Aorta (tissue), 5 donors: ENCODE measurements at places on chromosomes 6 and 20.

DNA sequence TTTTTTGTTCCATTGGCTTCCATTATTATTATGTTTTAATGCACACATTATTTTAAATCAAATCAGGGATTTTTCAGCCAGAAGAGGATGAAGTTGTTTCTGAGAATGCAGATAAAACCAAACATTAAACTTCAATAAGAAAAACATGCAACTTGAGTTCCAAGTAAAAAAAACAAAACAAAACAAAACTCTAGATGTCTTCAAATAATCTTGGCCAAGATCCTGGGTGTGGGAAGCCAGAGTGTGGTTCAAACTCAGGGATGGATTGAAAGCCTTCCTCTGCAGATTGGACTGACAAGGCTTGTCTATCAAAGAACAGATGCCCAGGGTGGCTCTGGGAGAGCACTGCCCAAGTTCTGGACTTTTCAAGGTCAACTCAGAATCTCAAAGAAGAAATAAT lies 134.1 kb downstream of the LCA5 start:
- no peak for DNase-seq

DNA sequence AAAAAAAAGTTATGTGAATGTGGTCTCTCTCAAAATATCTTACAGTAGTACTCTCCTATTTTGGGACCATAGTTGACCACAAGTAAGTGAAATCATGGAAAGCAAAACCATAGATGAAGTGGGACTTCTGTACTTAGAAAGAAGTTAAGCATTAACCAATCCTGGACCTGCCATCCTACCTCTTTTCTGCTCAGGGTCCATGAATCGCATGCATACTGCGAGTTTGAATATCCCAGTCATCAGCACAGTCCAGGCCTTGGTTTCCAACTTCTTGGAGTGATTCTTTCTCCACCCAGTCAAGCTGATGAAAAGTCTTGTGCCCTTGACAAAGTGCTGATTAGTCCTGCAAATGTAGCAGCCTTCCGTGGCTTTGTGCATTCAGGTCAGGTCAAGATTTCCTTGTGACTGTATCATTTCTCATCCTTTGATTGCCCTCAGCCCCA lies 46.0 kb downstream of the RNF217 start:
- no peak for DNase-seq

DNA sequence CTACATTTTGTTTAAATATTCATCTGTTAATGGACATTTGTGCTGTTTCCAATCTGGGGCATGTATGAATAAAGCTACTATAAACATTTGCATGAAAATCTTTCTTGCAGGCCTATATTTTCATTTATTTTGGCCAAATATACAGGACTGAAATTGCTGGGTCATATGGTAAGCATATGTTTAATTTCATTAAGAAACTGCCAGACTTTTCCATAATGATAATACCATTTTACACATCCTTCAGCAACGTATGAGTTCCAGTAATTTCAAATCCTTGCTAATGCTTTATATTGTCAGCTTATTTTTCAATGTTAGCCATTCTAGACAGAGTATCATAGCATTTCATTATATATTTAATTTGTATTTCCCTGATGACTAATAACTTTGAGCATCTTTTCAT lies 51.0 kb downstream of the GPR6 start:
- no peak for DNase-seq

- no peak for DNase-seq
Measured at GRCh38 chr20:10550204-10551118, 115.4 kb downstream of the SLX4IP start.

- DNase-seq, result no peak
Measured at GRCh38 chr6:54282186-54282585, 26.1 kb upstream of the TINAG start.

GRCh38 chr6:125197795-125198269 lies 44.3 kb downstream of the TPD52L1 start:
- peak; percentile 84 for DNase-seq

DNA sequence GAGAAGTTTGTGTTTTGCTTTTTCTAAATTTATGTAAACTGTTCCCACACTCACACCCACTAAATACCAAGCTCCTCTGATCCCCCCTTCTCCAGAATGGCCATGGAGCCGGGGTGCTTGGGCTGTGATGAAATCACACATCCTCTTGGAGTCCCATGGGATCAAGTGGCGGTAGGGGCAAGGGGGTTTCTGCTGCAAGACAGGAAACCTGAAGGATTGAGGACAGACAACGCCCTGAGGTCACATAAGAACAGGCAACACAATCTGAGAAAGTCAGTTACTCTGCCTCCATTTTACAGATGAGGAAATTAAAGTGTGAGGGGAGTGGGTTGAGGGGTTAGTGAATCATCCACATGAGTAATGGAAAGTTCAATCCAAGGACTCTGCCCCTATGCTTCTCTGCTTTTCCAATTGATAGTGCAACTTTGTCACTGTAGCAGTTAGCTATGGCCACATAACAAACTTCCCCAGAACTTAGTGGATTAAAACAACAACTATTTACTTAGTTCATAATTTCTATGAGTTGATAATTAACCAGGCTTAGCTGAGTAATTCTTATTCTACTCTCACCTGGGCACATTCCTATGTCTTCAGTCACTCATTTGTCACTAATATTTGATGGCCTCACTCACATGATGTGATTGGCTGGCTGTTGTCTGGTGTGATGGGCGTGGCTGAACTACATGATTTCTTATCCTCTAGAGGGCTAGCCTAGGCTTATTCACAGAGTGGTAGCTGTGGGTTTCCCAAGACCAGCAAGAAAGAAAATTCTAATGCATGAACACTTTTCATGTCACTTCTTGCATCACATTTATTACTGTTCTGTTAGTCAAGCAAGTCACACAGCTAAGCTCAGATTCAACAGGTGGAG lies 311.1 kb upstream of the RNF24 start:
- DNase-seq, result no peak

DNA sequence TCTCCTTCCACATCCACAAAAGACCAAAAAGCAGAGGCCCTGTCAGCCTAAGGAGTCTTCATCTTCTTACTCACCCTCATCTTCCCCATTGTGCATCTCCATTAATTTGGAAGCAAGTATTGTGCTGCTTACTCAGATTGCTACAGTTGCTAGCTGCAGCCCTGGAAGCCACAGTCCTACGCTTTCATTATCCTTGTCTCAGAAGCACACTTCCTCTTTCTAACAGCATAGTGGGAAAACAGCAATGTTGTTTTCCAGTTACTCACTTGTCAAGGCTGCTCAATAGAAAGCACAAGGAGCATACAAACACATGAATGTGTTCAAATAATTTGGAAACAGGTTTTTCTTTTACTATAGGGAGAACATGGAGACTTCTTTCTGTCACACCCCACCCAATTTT lies 76.6 kb upstream of the RBM24 start:
- no peak for DNase-seq
